ENCODE measurements at places on chromosomes 5 and 9.
A peak's percentile ranks its signal among the peaks of the same experiment; 100 is the strongest.

- no peak for DNase-seq
Observed at GRCh38 chr5:93179466-93179865, 401.6 kb downstream of the NR2F1-AS1 start.

GRCh38 chr5:68088302-68088701 lies 127.3 kb upstream of the PIK3R1 start:
- no peak for DNase-seq

GRCh38 chr9:136243631-136244030 lies 2.0 kb downstream of the QSOX2 start:
- no peak for DNase-seq

DNA sequence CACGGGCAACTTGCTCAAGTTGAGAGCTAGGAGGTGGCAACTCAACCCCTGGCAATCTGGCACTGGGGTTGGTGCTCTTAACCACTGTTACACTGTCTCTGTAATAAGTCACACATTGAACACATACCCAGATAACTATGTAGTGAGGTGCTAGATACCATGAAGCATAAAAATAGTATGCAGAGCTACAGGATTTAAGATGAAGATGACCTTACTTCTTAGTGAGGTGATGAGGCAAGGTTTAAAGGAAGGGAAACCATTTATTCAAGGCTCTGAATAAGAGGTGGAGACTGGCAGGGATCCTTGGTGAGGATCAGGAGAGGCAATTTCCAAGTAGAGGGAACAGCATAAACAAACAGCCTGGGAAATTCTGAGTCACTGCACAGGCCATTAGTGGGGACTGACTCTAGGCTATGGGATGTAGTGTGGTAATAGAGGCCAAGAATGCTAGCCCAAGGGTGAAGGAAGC lies 67.6 kb upstream of the NR3C1 start:
- no peak for DNase-seq

DNA sequence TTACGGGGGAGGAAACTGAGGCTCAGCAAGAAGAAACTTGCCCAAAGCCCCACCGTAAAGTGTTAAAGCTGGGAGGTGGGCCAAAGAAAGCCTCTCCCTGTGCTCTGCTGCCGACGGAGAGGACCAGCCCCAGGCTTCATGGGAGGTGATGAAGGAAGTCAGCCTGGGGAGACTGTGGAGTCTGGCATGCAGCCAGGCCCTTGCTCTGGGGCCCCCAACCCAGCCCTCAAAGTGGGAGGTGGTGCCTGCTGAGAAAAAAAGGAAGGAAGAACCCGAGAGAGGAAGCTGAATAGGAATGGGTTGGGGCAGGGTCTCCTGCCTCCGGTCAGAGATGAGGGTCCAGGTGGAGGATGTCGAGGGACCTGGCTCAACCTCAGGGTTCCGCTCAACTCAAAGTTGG lies 3.8 kb downstream of the RNF44 start:
- DNase-seq = no peak

GRCh38 chr5:141100243-141100805 lies at the start of gene PCDHB3:
PCDHB3 (plus strand) TSS chr5:141100473; CDS start chr5:141100650, 177 bp downstream.
- DNase-seq = no peak

DNA sequence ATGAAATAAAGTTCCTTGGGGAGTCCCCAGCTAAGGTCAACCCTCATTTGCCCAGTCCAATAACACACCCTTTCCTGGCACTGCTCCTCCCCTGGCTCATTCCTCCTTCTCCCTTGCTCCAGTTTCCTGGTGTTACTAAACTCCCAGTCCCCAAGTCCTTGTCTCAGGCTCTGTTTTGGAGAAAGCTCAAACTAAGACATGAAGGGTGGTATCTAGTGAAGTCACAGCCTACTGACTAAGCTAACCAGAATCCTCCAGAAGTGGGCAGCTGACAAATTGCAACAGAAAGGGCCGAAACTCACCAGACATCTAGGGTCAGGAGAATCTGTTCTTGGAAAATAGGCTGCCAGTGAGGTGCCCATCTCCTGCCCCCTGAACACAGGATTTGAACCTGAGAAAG lies 118.7 kb upstream of the NEK6 start:
- DNase-seq = no peak

GRCh38 chr5:123087173-123088030 lies 1.6 kb upstream of the PRDM6 start:
- no peak for DNase-seq

DNA sequence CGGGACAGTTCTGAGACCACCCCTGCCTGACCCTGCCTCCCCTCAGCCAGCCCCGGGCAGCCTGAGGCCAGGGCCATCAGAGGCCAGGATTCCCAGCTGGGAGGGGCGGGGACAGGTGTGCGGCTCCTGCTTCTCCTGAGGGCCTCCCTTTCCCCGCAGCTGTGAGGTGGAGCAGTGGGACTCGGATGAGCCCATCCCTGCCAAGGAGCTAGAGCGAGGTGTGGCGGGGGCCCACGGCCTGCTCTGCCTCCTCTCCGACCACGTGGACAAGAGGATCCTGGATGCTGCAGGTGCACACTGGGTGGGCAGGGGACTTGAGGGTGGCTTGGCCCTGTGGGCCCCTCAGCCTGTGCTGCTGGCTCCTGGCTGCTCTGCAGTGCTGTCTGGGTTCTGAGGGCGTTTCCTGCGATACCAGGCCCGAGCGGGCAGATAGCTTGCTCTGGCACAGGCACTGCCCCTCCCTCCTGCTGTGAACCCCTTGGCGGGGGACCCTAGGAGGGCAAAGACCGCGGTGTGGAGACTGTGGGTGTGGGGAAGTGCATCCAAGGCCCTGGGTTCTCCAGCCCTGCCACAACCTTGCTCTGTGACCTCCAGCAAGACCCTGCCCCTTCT lies 2.3 kb downstream of the GRHPR start:
- DNase-seq = no peak

DNA sequence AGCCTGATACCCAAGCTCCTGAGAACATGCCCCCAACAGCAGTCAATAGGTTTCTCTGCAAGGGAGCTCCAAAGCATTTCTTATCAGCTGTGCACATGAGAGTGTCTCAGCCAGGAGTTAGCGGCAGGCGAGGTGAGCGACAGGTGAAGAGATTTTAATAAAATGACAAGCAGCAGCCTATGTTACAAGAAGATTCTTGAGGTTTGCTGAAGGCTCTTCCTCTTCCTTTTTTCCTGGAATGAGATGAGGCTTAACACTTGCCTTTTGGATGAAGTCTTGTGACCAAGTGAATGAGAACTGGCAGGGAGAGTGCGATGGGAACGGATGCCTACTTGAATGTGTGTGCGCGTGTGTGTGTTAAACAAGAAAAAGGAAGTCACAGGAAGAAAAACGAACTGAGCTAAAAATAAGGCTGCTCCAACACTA lies 76.1 kb downstream of the SHB start:
- DNase-seq = no peak

- DNase-seq = no peak
Observed at GRCh38 chr9:31702957-31703356, 681.5 kb upstream of the ACO1 start.

- no peak for DNase-seq
Observed at GRCh38 chr5:125137535-125137934, 391.1 kb upstream of the ZNF608 start.

- DNase-seq = no peak
Observed at GRCh38 chr5:150109921-150110320, 23.6 kb upstream of the CSF1R start.

GRCh38 chr5:179801304-179802206 lies 5.1 kb downstream of the MGAT4B start:
- DNase-seq = peak; percentile 79

GRCh38 chr5:61408476-61409168 lies 76.6 kb downstream of the ZSWIM6 start:
- peak; percentile 98 for DNase-seq

DNA sequence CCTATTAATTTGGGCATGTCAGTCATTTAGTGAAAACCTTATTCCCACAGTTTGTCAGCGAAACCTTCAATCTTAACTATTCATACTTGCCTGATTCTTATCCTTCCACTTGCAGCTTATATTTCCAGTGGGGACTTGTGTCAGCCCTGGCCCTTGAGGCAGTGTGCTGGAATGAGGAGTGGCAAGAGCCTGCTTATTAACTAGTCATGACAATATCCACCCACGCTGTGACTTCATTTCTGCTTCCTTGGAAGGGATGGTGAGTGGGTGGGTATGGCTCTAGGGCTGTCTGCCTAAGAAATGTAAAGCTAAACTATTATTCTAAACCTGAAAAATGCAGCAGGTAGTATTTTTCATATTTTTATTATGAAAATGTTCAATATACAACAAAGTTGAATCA lies 34.0 kb upstream of the LURAP1L start:
- no peak for DNase-seq

DNA sequence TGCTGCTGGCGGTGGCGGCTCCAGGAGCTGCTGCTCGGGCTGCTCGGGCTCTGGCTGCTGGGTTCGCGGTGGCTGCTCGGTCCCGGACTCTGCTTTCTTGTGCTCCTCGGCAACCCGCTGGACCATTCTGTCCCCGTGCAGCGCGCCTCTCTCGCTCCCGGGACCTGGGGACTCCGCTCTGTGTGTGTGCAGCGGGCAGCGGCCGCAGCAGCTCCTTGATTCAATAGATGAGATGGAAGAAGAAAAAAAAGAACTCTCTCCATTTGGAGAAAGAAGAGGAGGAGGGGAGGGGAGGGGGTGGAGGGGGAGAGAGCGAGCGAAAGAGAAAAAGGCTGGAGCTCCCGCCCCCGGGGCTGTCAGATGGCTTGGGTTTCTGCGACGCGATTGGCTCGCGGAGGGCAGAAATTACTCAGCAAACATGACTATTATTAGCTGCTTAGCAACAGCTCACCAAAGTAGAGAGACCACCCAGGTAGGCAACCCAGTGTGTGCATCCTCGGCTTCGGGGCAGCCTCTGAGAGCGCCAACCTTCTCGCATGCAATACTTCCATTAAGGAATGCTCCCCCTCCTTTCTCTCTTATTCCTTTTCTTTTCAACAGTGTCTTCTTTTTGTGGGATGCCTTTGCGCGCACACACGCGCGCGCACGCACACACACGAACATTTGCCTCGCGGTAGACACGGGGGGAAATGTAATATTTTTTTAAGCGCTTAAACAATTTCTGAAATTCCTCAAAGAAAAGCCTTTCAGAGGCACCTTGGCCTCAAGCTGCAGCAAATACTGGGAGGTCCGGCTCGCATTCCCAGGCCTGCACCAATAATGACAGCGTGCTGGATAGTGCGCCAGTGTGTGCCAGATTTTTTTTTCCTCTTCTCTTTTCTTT lies 7.6 kb downstream of the PTCH1 start:
- peak; percentile 45 for DNase-seq

DNA sequence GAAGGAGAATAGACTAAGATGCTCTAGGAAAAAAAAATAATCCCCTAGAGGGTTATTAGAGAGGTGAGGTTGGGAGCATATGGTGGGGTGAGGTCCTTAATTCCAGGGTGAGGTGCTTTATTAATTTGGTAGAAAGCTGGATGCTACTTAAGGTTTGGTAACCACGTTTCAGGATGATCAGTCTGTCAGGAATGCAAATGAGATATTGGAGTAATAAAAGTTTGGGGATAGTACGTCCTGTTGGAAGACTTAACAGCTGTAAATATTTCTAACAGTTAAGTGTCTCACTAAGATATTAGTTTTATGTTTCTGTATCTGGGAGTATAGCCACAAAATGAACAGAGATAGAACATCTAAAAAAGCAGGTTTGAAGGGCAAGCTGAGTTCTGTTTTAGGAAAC lies 578.9 kb downstream of the CETN3 start:
- no peak for DNase-seq

- no peak for DNase-seq
Observed at GRCh38 chr9:108722396-108722795, 133.4 kb downstream of the ACTL7B start.

- peak; percentile 5 for DNase-seq
Observed at GRCh38 chr5:90940227-90940995, 381.8 kb downstream of the ADGRV1 start.

DNA sequence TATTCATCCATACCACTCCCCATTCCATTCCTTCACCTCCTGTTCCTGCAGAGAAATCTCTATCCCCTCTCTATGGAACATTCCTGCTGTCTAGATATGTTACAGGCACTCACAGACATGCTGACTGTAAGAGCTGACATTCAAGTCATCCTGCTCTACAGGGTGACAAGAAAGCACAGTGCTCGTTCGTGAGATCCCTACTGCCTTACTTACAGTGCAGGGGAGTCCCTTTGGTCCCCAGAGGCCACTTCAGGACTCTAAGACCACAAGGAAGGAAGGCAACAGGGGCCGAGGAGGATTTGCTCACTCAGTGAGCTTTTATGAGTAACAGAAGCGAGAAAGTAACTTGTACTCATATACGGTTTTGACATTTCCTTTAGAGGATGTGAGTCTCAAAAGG lies 110.5 kb downstream of the GAS1 start:
- no peak for DNase-seq

GRCh38 chr9:13707612-13708576 lies 428.4 kb upstream of the MPDZ start:
- DNase-seq = no peak

- DNase-seq = no peak
Observed at GRCh38 chr9:88672874-88673689, 138.1 kb downstream of the NXNL2 start.

DNA sequence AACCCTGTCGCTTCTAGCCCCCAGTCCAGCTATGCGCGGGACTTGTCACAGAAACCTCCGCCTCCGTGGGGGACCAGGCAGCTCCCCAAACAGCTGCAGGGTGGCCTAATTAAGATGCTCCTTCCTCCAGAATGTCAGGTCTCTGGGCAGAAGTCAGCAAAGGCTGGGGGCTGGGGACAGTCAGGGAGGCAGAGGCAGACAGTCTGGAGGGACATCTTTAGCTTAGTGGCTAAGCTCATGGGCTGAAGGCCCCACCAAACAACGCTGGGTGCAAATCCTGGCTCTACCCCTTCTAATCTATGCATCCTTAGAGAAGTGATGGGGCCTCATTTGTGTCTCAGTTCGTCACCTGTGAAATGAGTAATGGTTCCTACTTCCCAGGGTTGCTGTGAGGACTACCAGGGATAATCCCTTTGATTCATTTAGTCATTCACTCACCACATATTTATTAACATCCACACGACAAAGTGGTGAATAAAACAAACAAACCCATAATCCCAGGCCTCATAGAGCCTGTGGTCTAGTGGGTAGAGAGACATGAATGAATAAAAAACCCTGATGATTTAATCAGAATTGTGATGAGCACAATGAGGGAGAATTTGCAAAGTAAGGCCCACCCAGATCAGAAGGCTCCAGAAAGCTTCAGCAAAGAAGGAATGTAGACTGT lies 20.2 kb upstream of the MED27 start:
- no peak for DNase-seq

GRCh38 chr9:81841333-81841732 lies 86.9 kb upstream of the SPATA31D4 start:
- DNase-seq = no peak

GRCh38 chr9:30688801-30689200 lies 1695.6 kb upstream of the ACO1 start:
- DNase-seq = no peak

- no peak for DNase-seq
Observed at GRCh38 chr9:69502671-69503301, 169.4 kb downstream of the APBA1 start.

DNA sequence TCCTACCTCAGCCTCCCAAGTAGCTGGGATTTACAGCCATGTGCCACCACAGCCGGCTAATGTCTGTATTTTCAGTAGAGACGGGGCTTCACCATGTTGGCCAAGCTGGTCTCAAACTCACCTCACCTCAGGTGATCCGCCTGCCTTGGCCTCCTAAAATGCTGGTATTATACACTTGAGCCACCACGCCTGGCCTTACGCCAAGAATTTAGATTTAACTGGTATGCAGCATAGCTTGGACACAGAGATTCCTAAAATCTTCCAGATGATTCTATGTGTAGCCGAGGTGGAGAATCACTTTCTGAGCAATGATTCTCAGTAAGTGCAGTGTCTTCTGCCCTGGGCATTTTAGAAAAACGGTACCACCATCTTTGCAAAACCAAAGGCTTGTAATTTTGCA lies 74.1 kb downstream of the HABP4 start:
- no peak for DNase-seq

Measured in effector CD4-positive, alpha-beta T cell (primary cell).